Naive thymus-derived CD8-positive, alpha-beta T cell (primary cell): ENCODE measurements at places on chromosomes 7 and 10.
A peak's percentile ranks its signal among the peaks of the same experiment; 100 is the strongest.

DNA sequence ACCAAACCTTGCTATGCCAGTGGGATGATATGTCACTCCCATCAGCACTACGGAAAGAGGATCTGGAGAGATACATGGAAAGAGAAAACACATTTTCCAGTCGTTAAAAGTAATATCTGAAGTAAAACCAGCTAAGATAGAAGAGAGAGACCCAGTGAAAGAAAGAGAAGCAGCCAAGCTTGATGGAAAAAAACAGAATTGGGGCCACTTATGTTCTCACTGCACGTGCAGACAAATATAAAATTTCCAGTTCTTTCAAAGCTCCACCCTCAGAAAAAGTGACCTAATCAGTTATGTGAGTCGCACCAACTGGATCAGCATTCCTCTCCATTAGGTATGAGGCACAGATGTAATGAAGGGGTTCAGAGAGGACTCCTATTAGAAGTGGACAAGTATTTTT is 266.1 kb downstream of the MTERF1 start:
- DNase-seq: no peak

DNA sequence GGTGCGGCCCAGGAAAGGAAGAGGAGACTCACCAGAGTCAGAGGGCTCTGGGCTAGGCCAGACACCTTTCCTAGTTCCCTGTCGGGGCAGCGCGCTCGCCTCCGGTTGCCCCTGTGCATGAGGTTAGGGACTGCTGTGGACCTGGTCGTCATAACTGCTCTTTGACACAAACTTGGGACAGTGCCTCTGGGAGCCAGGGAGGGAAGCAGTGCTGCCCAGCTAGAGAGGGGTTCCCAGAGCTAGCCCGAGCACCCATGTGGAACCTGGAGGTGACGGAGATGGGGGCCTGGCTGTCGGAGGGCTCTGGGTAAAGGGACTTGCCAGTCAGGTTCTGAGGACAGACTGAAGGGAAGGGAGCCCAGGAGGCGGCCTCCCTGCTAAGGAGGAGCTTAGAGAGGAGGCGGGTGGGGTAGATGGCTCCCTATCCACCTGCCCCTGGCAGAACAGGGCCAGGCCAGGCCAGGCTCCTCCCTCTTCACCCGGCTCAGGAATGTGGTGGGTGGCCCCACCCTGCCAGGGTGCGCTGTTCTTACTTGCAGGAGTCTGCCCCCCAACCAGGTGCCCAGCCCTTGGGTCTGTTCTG is 29.7 kb downstream of the AGAP3 start:
- no peak for DNase-seq

DNA sequence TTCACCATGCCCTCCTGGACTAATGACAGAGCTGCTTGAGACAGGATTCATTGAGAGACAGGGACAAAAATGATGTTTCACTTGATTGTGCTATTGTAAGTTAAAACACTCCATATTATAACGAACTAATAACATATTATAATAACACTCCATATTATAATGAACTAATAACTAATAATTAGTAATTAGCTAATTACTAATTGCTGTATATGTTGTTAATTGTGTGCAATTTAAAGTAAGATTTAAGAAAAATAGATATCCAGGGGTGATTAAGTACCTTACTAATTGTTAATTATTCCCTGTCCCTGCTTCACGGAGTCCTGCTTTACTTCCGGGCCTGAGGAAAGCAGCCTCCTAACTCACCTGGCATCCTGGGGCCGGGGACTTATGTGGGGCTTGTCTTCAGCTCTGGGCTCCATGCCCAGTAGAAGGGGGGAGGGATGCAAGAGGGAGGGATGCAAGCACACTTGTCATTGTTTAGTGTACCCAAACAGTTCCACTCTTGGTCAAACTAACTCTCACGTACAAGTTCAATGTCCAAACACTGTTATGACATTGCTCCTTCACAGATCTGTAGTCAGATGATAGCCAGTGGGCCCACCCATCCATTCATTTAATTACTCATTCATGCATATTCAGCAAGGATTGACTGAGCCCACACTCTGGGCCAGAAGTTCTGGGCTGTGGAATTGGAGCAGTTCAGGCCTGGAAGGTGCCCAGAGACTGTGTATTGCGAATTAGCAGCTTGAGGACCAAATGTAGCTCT is 53.8 kb downstream of the COL13A1 start:
- DNase-seq: no peak

- DNase-seq: no peak
Measured at GRCh38 chr10:69816521-69816920, 14.8 kb downstream of the COL13A1 start.

DNA sequence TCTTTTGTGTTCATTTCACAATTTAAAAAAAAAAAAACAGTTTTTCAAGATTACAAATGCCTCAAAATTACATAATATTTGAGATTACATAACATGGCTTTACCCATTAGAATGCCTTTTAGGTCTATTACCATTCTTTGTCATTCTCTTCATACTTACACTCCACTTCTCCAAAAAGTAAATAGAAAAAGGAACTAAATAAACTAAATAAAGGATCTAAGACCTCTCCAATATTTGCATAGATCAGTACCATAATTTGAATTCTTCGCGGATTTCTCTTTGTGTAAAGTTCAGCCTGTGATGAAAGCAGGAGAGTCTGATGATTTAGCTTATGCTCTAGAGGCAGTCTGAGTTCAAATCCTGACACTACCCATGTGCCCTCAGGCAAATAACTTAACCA is 56.4 kb upstream of the C1GALT1 start:
- DNase-seq: no peak

GRCh38 chr10:122286867-122287266 is 15.8 kb downstream of the BTBD16 start:
- no peak for DNase-seq

GRCh38 chr7:75599244-75599781 is 107.2 kb downstream of the SPDYE5 start:
- DNase-seq: no peak

- DNase-seq: no peak
Measured at GRCh38 chr7:149529136-149529718, 31.6 kb upstream of the ZNF746 start.

DNA sequence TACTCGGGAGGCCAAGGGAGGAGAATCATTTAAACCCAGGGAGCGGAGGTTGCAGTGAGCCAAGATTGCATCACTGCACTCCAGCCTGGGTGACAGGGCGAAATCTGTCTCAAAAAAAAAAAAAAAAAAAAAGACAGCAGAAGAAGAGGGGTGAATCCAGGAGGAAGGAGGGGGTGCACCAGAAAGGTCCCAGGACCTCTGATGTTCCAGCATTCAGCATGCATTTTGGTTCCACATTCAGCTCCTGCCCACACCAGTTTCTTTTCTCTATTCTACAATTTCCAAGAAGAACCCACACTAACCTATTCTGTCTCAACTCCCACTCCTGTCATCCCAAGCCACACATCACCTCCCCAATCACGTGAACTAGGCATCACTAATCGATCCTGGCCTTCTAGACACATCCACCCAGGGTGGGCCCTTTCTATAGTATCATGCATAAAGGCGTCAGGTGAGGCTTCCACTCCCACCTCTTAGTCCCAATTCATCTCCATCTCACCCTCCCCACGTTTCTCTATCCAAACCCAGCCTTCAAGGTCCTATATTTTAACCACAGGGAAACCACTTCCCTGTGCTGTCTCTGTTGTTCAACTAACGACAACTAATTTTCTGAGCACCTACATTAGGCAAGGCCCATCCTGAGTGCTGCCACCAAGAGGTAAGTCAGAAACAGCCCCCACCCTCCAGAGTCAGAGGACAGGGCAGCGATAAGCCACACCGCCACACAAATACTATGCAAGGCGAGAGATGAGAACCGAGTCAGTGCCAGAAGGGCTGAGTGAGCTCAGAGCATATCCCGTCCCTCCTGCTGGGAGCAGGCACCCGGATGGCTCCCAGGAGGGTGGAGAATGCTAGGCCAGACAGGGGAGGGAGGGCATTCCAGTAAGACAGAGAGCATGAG is 2.2 kb downstream of the ANXA11 start:
- DNase-seq: peak; percentile 59
